Posterior vena cava (tissue), 2 donors: ENCODE measurements at places on chromosomes 5 and 9.
A peak's percentile ranks its signal among the peaks of the same experiment; 100 is the strongest.

GRCh38 chr5:74167206-74167929 is 473.2 kb downstream of the ENC1 start:
- DNase-seq, result no peak

GRCh38 chr9:71634752-71635151 is 133.6 kb downstream of the CEMIP2 start:
- no peak for DNase-seq

GRCh38 chr5:162817364-162817763 is 620.0 kb upstream of the CCNG1 start:
- no peak for DNase-seq

DNA sequence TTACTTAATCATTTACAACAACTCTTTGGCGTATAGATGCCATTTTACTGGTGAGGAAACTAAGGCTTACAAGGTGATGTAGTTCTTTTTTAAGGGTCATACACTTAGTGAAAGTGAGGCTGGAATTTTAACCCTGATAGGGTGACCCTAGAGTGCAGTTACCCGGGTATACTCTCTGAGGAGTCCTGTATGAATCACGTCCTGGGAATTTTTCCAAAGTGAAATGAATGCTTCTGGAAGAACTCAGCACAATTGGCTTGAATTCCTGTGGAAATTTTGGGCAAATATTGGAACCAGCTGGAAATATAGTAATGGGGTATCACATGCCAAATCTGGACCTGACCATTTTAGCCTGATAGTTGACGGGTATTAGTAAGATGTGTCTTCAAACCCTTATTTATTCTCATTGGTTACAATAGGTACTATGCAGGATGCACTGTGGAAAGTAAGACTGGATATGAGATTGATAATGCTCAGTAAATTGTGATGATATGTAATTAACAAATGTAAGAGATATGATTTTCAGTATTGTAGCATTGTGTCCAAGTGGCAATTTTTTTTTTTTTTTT is 14.8 kb downstream of the SUB1 start:
- no peak for DNase-seq

DNA sequence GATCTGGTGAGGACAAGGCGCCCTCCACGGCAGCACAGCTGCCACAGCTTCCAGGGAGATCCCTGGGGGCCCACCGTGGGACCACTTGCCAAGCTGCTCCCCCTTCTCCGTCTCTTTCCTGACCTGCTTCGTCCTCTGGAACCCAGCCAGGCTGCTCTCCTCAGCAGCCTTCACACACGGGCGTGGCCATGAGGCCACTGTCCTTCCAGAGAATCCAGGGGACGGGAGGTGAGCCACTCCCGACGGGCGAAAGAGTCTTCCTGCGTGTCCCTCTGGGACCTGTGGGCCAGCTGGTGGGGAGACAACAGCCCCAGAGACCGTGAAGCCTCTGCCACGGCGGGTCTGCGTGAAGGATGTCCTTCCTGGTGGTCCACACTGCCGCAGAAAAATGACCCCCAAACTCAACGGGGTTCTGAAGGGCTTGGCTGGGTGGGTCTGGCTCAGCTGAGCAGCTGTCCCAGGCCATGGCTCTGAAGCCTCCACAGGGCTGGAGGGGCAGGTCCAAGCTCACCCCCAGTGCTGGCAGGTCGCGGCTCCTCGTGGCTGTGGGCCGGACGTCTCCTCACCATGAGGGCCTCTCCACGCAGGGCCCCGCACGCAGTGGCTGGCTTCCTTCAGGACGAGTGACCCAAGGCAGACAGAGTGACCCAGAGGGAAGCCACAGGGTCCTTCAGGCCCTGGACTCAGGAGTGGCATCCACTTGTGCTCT is 47.4 kb upstream of the NKD2 start:
- DNase-seq, result peak; percentile 79

DNA sequence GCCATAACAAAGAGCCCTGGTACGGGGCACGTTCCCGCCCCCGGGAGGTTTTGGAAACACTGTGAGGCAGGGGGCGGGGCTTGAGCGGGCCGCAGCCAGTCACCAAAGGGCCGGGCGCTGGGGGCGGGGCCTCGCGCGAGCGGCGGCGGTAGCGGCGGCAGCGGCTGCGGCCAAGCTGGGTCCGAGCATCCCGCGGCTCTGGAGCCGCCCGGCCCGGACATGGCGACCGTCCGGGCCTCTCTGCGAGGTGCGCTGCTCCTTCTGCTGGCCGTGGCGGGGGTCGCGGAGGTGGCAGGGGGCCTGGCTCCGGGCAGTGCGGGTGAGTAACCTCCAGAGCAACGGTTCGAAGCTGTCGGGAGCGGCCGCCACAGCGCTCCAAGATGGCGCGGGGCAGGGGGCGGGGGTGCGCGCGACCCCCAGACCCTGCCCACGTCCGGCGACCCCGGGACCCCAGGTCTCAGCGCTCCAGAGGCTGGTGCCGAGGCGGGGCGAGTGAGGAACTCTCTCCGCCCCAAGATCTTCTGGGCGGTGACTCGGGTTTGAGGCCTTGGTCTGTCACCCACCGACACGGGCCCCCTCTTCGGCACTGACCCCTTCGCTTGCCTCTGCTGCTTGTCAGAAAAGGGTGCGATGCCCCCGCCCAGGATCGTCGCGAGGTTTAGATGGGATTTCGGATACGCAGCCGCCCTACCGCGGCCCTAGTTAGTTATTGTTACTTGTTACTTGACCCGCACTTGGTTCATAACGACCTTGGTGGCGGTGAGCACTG is at the start of gene RECK:
TSS of gene RECK (plus strand) at position 134 of the 769 bp plus-strand sequence. CDS start at position 220, 86 bp downstream.
- DNase-seq, result peak; percentile 96

GRCh38 chr5:98624145-98624880 is 149.2 kb upstream of the RGMB start:
- no peak for DNase-seq

DNA sequence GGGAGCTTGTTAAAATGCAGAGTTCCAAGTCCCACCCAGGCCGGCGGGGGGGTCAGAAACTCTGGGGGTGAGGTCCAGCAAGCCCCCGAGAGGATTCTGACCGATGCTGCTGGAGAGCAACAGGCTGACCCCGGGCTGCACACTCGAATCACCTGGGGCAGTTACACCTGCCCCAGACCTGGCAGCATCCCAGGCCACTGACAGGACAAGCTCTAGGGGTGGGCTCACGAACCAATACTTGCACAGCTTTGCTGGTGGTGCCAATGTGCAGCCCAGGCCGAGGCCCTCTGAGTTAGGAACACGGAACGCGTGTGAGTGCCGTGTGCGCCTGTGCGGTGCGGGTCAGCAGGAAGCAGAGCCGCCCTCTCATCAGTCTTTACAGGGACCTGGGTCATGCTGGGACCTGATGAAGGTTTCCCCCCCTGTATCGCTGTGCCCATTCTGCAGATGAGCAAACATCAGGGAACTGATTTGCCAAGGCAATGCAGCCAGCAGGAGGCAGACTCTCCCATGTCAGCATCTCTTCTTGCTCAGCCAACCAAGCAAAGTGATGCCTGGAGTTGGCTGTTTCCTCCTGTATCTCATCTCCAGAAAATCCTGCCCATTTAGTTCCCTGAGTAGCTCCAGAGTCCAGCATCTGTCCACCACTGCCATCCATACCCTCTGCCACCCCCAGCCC is 16.3 kb downstream of the FAM163B start:
- no peak for DNase-seq

DNA sequence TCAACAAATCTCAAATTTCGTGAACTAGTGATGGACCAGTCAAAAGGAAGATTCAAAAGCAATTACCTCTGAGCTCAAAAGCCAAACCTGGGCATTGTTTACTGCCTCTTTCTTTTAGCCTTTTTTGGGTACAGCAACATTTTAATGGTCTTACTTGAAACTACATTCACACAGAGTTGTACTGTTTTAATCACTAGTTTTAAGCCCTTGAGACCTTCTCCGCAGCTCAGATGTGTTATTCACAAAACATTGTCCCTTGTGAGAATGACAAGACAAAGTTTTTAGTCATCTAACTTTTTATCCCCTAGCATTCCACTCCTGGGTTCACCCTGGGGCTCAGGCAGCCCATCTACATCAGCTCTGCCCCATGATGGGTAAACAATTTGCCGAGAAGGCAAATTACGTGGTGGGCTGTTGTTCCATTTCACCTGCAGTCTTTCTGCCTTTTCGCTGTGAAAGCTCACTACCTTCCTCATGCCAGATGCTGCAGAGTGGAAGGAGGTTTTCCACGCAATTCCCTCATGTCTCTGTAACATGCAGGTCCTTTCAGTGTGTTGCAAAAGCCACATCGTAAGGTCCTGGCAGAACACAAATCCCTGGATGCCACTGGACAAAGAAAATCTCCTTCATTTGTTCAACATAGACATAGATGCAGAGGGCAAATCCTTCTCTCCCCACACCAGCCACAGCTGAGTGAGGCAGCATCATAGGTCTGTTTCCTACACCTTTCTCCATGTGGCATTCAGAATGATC is 175.7 kb downstream of the EBF1 start:
- no peak for DNase-seq

GRCh38 chr9:29575219-29575618 is 2001.9 kb upstream of the C9orf72 start:
- no peak for DNase-seq

- no peak for DNase-seq
Observed at GRCh38 chr9:110015759-110016158, 192.2 kb downstream of the C9orf152 start.

GRCh38 chr9:129675620-129676019 is 10.2 kb downstream of the PRRX2 start:
- DNase-seq, result no peak

DNA sequence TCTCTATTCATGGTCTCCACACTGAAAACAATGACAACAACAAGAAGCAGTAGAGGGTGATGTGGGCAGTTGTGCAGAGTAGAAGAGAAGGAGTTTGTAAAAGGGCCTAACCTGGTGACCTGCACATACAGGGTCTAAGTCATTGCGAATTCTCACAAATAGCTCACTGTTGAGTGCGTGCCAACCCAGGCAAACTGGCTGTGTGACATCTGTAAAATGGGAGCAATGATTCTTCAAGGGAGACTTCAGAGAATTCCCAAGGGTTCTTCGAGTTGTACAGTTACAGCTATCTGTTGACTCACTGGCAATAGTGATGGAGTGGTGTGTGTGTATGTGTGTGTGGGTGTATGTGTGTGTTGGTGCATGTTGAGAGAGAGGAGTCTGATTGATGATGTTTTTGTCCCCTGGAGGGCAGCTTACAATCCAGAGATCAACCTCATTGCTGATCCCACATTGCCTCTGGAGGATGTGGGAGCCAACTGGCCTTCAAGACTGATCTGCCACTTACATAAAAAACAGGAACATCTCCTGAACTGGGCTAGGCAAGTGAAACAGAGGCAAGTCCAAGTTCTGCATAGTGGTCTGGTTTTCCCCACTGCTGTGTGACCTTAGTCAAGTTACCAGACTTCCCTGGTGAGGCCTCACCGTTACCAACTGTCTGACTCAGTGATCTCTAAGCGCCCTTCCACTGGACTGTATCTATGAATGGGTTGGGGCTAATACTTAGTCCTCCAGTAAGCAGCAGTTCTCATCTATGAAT is 3.2 kb downstream of the FAT2 start:
- DNase-seq, result no peak

- DNase-seq, result peak; percentile 88
Observed at GRCh38 chr5:136058039-136058971, 29.5 kb downstream of the TGFBI start.

DNA sequence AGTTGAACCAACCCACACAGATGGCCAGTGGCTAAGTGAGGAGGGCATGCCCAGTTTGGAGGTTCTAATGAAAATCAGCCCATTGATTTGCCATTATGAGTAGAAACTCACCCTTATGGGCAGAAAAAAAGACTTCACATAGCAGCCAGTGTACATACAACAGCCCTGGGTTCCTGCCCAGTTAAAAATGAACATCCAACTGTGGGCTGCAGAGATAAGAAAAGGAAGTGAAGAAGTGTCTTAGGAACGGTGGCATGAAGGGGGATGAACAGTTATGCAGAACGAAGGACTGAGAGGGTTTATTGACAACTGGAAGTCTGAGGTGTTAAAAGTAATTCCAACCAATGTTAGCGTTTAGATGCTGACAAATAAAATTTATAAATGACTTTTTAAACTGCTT is 118.4 kb downstream of the MARCHF3 start:
- DNase-seq, result no peak

DNA sequence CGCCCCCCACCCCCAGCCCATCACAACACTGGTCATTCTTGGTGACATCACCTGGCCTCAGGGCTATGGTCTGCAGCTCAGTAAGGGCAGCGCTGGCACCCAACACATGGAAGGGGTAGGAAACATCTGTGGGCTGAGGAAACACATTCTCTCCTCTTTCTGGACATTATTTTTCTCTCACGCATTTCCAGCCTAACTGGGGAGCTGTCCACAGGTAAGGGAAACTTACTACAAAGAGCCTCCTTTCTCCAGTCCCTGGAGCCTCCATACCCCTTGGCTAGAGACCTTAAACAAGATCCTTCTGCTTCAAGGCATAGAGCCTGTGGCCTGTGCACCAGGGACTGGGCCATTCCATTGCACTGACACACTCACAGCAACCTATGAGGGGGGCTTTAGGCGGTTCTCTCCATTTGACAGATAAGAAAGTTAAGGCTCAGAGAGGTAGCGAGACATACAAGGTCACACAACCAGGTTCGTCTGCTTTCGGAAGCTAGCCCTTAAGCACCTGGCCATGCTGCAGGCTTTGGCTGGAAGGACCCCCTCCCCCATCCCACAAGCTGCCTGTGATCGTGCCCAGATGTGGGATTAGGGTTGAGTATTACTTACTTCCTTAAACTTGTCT is 40.7 kb downstream of the CXXC5 start:
- DNase-seq, result no peak

DNA sequence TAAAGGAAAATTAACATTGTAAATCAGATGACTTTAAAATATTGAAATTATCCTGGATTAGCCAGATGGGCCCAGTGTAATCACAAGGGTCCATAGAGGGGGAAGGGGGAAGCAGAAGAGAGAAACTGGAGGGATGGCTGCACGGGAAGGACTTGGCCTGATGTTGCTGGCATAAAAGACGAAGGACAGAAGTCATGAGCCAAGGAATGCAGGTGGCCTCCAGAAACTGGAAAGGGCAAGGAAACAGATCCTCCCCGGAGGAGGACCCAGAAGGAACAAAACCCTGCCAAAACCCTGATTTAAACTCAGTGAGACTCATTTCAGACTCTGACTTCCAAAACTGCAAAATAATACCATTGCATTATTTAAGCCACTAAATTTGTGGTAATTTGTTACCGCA is 100.2 kb downstream of the ADAMTS2 start:
- no peak for DNase-seq

- no peak for DNase-seq
Observed at GRCh38 chr5:99105216-99105615, 176.4 kb upstream of the CHD1 start.

DNA sequence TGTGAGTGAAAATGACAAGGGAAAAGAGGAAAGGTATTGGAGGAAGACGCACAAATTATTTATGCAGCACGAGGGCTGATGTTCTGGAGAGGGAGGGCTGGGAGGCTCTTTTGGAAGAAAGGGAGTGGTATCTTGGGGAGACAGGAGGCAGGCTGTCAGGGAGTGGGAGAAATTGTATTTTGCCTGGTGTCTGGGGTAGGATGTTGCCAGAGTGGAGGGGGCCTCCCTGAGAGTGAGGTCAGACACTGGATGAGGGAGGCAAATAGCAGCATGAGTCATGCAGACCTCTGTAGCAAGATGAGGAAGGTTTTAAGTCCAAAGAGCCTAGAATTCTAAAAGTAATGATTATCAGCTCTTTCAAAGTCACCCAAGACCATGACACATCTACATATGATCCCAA is 158.0 kb downstream of the DMRT2 start:
- DNase-seq, result no peak
